ENCODE measurements at places on chromosomes 5 and 9.

DNA sequence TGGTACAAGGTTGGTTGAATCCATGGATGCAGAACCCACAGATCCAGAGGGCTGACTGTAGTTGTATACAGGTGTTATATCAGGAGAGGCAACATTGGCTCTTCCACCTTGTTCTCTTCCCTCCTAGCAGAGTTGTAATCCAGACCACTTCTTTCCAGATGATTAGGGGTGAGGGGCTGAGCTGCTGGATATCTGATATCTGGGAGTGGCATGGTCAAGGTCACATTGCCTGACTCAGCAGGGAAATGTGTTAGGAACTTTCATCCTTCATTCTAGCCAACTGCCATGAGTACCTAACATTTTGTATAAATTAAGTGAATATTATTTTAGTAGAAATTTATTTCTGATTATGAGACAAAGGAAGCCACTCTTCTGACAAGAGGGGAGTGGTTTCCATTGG lies 7.3 kb downstream of the DAPK1 start:
- no peak for DNase-seq

- no peak for DNase-seq
Measured at GRCh38 chr5:151181818-151182523, 24.4 kb upstream of the ANXA6 start.

DNA sequence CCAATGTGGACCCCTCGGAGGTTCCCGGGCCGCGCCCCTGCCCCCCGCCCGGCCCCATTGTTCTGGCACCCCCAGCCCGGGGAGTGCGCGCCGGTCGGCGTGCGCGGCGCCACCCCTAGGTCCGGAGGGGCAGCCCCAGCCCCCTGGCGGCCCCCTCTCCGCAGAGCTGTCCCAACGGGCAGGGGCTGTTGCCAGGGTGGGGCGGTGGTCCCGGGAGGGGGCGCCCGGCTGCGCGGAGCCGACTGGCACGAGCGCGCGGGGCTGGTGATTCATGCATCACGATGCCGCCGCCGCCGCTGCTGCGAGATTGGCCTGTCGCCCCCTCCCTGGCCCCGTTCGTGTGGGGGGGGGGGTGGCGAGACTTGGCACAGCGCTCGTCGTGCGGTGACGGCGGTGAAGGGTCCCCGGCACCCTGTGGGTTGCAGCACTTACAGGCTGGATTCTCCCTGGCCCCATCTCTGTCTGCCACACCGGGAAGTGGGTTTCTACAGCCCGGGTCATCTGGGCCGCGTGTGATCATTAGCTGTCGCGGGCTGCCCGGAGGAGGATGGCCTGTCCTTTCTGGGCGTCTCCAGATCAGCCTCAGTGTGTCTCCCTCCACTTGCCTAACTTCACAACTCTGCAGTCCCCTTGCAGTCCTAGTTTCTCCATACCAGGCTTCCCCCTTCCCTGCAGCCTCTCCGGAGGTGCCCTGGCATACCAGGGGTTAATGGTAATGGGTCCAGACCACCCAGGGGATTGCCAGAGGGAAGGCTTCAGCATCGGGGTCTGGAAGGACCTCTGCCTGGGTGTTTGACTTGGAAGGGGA lies 858 bp downstream of the NCS1 start:
- no peak for DNase-seq

DNA sequence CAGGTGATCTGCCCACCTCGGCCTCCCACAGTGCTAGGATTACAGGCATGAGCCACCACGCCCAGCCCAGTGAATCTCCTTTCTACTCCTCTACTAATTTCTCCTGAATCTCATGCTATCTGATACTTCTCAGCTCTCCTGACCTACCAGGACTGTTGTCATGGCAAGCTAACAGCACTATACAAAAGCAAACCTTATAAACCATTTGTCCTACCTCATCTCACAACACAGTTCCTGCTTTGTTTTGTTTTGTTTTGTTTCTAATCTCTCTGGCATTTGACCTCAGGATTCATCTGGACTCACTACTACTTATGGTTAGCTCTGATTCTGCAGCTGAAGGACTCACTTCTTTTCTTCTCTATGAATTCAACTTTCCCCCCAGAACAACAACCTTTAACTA lies 734.8 kb downstream of the TLE1 start:
- DNase-seq, result no peak

- no peak for DNase-seq
Measured at GRCh38 chr5:645421-645820, 33.3 kb downstream of the CEP72 start.

GRCh38 chr5:64147849-64148441 lies 17.7 kb upstream of the RNF180 start:
- no peak for DNase-seq

GRCh38 chr5:108615216-108615615 lies 132.5 kb upstream of the FER start:
- DNase-seq, result peak; percentile 46

GRCh38 chr5:87411586-87411972 lies 1.2 kb downstream of the CCNH start:
- DNase-seq, result no peak

DNA sequence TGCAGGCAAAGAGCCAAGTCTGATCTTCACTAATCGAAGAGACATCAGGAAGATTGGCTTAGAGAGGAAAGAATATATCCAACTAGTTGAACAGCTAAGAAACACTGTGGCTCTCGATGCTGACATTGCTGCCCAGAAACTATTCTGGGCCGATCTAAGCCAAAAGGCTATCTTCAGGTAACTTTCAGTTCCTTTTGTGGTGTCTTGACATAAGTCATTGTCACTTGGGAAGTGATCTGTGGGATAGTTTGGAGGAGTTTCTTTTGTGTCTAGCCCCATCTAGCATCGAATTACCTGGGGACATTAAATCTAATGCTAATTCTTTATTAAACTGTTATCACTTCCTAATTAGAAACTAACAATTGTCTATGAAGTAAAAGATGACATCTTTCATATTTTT lies 24.0 kb downstream of the VLDLR start:
- DNase-seq, result no peak

- DNase-seq, result no peak
Measured at GRCh38 chr5:849651-850301, 1.0 kb downstream of the ZDHHC11 start.

Measured in retinal pigment epithelial cell (primary cell).